ENCODE measurements at places on chromosomes 1 and 21.

GRCh38 chr1:2214541-2215241 is 13.4 kb upstream of the SKI start:
- no peak for DNase-seq

- no peak for DNase-seq
Observed at GRCh38 chr1:234768569-234769283, 158.7 kb upstream of the IRF2BP2 start.

GRCh38 chr1:44076066-44076465 is 42.6 kb upstream of the KLF17 start:
- DNase-seq, result peak; percentile 20

DNA sequence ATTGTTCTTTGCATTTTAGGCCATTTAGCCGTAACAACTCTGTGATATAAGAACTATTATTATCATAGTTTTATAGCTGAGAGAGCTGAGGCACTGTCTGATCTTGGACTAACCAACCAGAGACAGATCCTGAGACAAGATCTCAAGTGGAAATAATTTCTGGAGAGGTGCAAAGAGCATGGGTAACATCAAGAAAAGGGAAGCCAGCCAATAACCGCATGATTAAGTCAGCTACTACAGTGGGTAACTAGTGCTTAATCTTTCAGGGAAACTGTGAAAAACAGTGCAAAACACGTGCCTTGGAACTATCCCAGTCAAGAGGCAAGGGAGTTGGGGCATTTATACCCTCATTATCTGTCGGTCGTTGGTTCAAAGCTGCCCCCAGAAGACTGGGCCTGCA is 105.8 kb downstream of the OMA1 start:
- no peak for DNase-seq

GRCh38 chr1:45607404-45608074 is 16.3 kb downstream of the CCDC17 start:
- DNase-seq, result no peak

Measured in NCI-H2081 (cell line).